ENCODE measurements at places on chromosomes 13 and 19.

DNA sequence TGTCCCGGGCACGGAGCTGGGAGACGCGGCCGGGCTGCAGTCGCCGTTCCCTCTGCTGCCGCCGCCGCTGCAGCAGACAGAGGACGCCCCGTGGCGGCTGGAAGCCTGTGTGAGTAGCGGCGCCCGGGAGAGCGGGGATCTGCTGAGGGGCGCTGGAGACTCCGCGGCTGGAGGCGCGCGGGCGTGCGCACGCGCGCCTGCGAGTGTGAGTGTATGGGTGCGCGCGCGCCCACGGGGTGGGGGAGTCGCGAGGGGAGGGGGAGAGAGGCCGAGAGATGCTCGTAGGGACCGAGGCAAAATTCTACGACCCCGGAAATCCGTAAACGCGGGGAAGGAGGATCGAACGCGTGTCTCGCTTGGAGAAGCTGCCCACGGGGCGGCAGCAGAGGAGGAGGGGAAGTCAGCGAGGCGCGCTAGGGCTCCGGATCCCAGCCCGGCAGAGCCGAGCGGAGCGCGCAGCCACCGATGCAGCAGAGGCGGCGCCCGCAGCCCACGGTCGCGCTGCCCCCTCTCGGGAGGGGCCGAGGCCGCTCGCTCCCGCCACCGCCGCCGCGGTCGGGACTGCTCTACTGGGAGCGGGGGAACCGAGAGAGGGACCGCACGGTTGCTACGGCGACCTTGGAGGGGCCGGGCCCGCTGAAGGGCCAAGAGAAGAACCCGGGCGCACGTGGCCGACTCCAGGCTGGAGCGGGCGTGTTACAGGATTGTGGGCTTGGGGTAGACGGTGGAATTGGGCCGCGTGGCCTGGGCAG, at the start of gene ENOX1:
ENOX1 (minus strand) TSS at position 207 of the 752 bp plus-strand sequence.
- peak; percentile 79 for DNase-seq

- DNase-seq, result no peak
These were observed 5.4 kb upstream of the RBM42 start for GRCh38 chr19:35623327-35624010.

DNA sequence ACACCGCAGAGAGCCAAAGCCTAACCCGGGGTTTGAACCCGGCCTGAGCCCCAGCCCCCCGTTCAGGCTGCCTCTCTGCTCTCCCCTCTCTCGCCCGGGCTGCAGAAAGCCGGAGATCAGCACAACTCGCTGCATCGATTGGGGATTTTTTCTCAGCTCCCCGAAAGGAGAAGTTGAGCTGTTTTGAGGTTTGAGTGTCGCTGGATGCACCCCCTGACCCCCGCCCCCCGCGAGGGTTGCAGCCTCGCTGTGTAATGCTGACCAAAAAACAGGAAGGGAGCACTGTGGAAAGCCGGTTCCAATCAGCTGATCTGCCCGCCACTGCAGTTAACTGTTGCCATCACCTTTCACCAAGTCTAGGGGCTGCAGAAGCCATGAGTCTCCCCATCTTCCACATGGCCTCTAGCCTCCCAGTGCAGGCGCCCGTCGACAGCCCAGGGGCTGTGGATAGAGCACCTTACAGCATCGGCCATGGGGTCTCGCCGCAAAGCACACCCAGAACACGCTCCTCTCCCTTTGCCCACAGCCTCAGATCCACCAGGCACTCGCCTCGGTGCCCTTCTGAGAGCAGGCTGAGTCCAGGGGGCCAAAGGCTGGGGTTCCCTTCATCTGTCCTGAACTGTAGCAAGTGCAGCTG, 34.5 kb downstream of the MYO9B start:
- DNase-seq, result no peak

GRCh38 chr13:45852494-45852893, 941 bp upstream of the SIAH3 start:
- DNase-seq, result no peak

- DNase-seq, result no peak
These were observed 4.3 kb downstream of the OR7A5 start for GRCh38 chr19:14830702-14831101.

DNA sequence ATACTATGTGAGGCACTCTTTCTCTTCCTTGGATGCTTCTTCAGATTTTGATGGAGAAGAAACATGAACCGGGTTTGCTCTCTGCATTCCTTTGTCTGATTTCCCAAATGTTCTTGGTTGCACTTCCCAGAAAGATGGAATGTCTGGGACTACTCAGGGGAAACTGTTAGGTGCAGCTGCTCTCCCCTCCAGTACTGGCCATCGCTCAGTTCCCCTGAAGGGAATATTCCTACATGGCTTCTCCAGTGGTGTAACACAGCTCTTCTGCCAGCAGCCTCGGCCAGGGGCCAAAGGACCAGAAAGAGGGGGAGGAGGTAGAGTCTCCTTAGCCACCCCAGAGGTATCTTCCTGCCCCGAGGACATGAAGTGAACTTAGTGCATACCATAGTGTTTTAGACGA, 33.5 kb upstream of the SPRY2 start:
- no peak for DNase-seq

- no peak for DNase-seq
These were observed 22.9 kb upstream of the ADGRE1 start for GRCh38 chr19:6864325-6864940.

DNA sequence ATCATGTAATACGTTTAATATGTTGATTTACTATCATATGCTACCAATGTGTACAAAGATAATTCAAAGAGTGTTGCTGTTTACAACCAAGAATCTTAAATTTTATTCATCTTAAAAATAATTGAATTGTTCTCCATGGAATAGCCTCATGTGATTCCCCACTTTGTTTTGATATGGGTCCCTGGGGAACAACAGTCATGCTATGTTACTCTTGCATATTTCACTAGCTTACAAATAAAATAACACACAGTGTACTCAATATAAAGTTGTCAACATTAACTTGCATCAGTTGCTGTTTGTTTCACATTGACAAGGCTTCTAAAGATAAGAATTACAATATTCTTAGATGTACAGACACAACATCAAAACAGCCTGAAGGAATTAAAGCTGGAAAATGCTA, 2.3 kb downstream of the ENOX1 start:
- no peak for DNase-seq

DNA sequence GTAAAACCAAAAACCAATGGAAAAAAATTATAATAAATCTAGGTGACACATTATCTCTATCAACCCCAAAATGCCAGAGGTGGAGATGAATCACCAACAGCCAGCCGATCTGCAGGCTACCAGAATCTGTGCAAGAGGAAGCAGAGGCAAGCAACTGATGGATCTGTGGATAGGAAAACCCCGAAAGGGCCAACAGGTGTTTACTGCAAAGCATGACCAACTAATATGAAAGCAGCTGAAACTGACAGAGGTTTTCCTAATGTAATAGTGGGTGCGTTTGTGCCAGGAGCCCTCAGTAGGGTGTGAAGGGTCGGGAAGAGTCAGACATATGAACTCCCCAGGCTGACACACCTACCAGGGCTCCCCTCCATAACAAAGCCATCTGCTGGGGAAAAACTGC, 554.6 kb downstream of the RFC3 start:
- DNase-seq, result no peak

GRCh38 chr13:29849071-29849631, 1.3 kb downstream of the UBL3 start:
- DNase-seq, result no peak

GRCh38 chr19:30419568-30420180, 47.5 kb downstream of the ZNF536 start:
- DNase-seq, result peak; percentile 40

GRCh38 chr19:29872224-29872731, 60.5 kb downstream of the CCNE1 start:
- no peak for DNase-seq

DNA sequence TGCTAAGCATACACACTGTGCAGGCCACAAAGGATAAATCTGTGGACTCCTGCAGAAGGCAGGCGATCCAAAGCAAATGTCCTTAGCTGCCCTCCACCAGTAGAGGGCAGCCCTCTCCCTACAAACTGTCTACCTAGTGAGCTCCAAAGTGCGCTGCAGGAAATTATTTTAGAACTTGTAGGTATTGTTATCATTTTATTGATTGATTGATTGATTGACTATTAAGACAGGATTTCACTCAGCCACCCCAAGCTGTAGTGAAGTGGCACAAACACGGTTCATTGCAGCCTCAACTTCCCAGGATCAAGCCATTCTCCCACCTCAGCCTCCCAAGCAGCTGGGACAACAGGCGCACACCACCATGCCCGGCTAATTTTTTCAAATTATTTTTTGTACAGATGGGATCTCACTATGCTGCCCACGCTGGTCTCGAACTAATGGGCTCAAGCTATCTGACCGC, 37.3 kb downstream of the RNF6 start:
- DNase-seq, result peak; percentile 11

DNA sequence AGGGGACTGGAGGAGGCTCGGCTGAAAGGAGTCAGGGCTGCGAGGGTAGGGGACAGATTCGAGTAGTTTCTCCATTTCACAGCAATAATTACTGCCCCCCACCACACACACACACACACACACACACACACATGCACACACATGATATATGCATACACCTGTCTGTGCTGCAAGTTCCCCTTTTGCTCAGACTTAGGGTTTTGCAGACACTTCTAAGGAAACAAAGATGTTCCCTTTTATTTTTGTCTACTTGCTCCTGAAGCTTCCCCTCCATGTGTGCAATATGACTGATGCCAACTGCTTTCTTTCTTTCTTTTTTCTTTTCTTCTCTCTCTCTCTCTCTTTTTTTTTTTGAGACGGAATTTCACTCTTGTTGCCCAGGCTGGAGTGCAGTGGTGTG, 13.4 kb downstream of the MBD3L2B start:
- DNase-seq, result no peak

DNA sequence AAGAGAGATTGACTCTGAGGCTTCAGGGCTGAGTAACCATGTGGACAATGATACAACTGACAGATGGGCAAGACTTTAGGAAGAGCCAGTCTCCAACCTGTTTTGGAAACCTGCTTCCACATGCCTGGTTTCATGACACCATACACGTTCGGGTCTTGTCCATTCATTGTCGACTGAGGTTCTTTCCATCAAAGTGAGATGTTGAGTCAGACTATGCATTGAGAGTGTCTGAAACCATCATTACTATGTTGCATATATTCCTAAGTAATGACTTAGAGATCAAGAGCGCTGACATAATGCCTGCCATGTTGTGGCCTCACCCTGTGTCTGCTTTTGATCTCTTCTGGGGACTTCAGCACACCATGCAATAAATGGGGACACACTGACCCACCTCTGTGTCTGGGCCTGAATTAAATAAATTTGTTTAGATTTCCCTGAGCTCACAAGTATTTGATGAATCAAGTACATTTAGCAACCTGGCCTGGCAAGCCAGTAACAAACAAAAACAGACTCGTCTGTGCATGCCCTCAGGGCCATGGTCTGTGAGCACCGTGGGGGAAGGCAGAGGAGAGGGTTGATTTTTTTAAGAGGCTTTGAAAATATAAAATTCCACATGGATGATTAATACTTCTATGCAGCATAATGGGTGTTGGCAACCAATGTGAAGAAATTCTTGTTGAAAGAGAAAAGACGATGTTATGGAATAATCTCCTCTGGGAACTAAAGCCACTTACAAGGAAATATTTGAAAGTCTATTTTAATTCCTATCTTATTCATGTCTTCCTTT, 49.9 kb upstream of the UBAC2 start:
- DNase-seq, result no peak

- DNase-seq, result no peak
These were observed 628 bp downstream of the BEST2 start for GRCh38 chr19:12752056-12752781.

GRCh38 chr13:23433171-23434153, at the start of gene SACS:
SACS (minus strand) TSS chr13:23433702; CDS start chr13:23411239, 22,463 bp downstream.
- peak; percentile 71 for DNase-seq

DNA sequence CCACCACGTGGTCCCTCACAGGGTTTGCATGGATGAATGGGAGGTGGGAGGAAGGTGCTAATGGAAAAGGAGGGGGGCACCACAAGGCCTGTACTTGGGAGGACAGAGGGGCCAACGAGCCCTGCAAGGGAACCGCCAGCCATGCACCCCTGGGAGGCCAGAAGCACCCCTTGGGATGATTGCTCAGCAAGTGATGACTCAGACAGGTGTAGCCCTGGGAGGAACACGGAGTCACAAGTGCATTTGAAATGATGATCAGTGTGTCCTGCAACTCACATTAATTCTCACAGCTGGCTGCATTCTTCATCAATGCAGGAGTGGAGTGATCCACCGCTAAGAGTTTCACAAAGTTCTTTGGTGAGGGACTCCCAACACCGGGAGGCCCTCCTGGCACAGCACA, 82.8 kb upstream of the ZNF254 start:
- DNase-seq, result no peak

- no peak for DNase-seq
These were observed 15.7 kb downstream of the HMGB1 start for GRCh38 chr13:30450066-30450465.

DNA sequence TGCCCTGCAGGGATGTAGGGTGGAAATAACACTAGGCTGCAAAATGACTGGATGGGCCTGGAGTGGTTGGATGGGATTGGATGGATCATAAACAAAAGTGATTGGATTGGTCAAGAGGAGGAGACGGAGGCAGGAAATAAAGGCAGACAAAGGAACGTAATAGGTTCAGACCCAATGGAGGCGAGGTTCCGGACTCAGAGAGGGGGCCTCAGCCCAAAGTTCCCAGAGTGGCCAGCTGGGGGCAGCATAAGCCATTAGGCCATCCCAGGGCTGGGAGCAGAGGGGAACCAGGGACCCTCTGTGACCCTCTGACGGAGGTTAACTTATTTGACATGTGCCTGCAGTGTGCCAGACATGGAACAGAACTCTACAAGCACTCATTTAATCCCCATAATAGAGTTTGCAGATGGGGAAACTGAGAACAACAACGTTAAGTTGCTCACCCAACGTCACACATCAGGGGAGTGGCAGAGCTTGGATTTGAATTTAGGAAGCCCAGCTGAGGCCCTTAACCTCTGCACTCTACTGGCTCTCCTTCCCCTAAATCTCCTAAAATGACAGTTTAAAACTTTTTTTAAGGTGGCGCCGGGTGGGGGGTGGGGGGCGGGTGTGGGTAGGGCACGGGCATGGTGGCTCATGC, 15.3 kb upstream of the MAP1S start:
- DNase-seq, result no peak

- DNase-seq, result no peak
These were observed 13.8 kb downstream of the LILRB1 start for GRCh38 chr19:54644056-54644455.

DNA sequence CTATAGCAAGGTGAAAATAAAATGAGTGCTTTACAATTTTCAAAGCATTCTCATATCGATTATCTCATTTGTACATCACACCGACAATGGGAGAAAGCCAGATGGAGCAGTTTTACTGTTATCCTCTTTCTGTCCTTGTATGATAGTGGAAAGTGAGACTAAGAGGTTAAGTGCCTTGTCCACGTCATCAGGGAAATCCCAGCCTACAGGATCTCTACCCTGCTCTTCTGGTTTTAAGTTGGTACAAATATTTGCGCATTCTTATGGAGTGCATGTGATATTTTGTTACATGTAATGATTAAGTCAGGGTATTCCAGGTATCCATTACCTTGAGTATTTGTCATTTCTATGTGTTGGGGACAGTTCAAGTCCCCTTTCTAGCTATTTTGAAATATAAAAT, 12.4 kb upstream of the ENOX1 start:
- no peak for DNase-seq

- no peak for DNase-seq
These were observed 123.0 kb downstream of the SLC7A1 start for GRCh38 chr13:29472332-29472961.
